Cerebellar nuclear complex (tissue), 1 donor: ENCODE measurements at places on chromosomes 1 and 21.

GRCh38 chr1:246591504-246591903 lies 25.2 kb downstream of the CNST start:
- no peak for DNase-seq

GRCh38 chr1:187477535-187477934 lies 648.8 kb downstream of the PLA2G4A start:
- DNase-seq: no peak

- DNase-seq: no peak
Measured at GRCh38 chr1:162117039-162117774, 47.7 kb downstream of the NOS1AP start.

DNA sequence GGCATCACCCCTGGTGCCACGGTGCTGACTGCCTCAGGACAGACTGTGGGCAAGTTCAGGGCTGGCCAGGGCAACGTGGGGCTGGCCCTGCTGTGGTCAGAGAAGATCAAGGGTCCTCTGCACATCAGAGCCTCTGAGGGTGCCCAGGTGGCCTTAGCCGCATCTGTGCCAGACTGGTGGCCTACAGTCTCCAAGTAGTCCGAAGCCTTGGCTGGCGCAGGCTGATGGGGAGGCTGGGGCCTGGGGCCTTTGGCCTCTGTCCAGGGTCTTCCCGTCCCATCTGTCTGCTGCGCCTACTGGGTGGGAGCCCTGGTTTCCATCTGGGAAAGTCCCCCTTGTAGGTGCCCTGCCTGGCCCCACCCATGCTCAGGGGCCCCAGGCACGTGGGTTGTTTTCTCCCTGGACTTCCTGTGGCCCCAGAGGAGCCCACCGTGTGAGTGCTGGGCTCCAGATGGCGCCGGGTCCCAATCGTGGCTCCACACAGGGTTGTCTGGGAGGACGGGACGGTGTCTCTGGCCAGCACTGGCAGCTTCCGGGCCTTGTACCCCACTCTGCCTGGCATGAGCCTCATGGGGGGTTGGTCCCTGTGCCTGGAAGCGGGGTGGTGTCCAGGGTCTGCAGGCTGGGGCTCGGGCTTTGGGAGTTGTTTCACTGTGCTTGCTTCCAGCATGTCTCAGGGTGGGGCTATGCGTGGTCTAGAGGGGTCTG lies 9.9 kb downstream of the IBA57 start:
- no peak for DNase-seq

DNA sequence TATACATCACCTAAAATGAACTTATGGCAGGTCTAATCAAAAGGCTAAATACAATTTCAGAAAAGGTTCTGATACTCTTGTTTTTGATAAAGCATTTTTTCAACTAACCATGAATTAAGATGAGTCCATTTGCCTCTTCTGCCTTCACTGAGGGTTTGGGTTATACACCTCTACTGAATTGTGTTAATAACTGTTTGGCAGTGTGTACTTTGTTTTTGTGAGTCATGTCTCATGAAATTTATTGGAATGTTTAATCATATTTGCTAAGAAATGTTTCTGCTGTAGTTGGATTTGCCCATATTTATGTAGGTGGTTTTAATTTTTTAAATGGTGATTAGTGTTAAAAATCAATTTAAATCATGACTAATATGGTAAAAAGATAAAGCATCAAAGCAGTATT lies 190.5 kb downstream of the HS2ST1 start:
- no peak for DNase-seq

DNA sequence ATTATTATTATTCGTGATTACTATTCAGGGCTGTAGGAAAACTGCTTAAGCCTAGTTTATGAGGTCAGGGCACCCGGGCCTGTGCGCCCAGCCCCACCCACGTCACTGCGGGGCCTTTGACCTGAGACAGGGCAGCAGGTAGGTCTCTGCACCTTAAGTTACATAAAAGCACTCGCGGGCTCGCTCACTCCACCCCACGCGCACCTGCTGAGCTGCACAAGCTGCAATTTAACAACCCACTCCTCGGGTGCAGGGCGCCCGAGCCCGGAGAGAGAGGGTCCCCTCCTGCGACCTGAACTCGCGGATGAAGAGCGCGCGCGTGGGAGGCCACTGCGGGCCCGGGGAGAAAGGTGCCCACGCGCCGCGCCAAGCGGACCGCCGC lies 477 bp downstream of the ICMT start:
- DNase-seq: no peak

- no peak for DNase-seq
Measured at GRCh38 chr21:37188825-37189224, 78.3 kb downstream of the VPS26C start.

GRCh38 chr1:85296980-85297379 lies 20.5 kb upstream of the BCL10 start:
- no peak for DNase-seq

- no peak for DNase-seq
Measured at GRCh38 chr1:33624991-33625870, 152.8 kb downstream of the ZSCAN20 start.

GRCh38 chr1:113930499-113931161 lies 1.5 kb downstream of the HIPK1 start:
- DNase-seq: no peak

- no peak for DNase-seq
Measured at GRCh38 chr1:115832651-115833050, 8.3 kb downstream of the NHLH2 start.

GRCh38 chr1:56434025-56434424 lies 145.3 kb downstream of the PLPP3 start:
- no peak for DNase-seq

GRCh38 chr1:98053471-98054366 lies 132.9 kb upstream of the DPYD start:
- DNase-seq: no peak

- no peak for DNase-seq
Measured at GRCh38 chr1:158689110-158689509, 2.6 kb upstream of the SPTA1 start.

GRCh38 chr1:205948039-205948438 lies 4.8 kb upstream of the SLC26A9 start:
- no peak for DNase-seq

GRCh38 chr21:45127937-45128336 lies 53.6 kb downstream of the ADARB1 start:
- no peak for DNase-seq

DNA sequence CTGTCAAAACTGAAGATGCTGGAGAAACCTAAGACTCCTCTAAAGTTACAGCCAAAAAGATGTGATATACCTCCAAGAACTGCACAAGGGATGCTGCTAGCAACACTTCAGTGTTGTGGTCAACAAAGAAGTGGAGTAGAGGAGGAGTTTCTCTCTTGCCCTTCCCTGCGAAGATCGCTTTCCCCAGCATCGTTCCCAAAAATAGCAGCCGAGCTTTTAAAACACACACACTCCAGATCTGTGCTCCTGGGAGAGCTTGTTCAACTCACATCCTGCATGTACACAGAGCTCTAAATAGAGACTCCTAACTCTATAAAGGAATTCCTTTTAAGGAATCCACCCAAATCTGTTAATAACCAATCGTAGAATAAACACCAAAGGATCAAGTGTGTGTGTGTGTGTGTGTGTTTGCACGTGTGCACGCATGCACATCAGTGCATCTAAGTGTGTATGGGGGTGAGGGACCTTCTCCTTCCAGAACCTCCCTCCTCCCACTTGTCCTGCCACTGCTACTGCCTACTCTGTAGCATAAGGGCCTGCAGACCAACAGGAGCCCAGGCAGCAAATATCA lies 58.5 kb downstream of the PSMG1 start:
- no peak for DNase-seq

- no peak for DNase-seq
Measured at GRCh38 chr1:11447903-11448302, 31.1 kb upstream of the DISP3 start.

DNA sequence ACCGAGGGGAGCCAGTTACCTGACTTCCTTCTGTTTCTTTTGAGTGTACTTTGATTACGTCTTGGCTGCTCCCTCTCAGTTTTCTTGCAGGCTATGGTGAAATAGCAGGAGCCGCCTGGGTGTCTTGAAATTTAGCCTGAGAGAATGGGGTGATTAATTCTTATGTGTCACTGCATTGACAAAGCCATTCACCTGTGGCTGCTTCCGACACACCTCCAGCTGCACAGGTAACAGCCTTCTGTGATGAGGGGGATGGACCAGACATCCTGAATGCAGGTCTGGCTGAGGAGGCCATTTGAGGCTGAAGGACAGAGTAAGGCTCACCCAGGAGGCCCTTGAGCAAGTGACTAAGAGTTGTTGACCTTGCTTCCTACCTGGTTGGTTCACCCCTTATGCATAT lies 16.5 kb downstream of the CACNA1E start:
- no peak for DNase-seq

GRCh38 chr1:77542813-77543420 lies 139.5 kb downstream of the ZZZ3 start:
- no peak for DNase-seq

GRCh38 chr21:24658926-24659325 lies 948.4 kb downstream of the MRPL39 start:
- DNase-seq: no peak

DNA sequence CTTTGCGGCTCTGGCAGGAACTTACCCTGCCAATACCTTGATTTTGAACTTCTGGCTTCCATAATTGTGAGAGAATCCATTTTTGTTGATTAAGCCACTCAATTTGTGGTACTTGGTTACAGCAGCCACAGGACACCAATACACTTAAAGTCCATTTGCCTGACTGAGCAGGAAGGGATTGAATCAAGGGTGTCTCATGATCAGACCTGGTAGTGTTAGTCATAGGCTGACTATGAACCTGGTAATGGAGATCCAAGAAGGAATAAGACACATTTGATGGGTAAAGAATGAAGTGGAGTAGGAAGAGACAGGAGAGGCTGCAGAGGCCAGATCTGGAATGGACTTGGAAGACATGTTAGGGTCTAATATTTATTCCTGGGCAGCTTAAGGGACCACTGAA lies 31.2 kb upstream of the MAP1LC3C start:
- DNase-seq: no peak

DNA sequence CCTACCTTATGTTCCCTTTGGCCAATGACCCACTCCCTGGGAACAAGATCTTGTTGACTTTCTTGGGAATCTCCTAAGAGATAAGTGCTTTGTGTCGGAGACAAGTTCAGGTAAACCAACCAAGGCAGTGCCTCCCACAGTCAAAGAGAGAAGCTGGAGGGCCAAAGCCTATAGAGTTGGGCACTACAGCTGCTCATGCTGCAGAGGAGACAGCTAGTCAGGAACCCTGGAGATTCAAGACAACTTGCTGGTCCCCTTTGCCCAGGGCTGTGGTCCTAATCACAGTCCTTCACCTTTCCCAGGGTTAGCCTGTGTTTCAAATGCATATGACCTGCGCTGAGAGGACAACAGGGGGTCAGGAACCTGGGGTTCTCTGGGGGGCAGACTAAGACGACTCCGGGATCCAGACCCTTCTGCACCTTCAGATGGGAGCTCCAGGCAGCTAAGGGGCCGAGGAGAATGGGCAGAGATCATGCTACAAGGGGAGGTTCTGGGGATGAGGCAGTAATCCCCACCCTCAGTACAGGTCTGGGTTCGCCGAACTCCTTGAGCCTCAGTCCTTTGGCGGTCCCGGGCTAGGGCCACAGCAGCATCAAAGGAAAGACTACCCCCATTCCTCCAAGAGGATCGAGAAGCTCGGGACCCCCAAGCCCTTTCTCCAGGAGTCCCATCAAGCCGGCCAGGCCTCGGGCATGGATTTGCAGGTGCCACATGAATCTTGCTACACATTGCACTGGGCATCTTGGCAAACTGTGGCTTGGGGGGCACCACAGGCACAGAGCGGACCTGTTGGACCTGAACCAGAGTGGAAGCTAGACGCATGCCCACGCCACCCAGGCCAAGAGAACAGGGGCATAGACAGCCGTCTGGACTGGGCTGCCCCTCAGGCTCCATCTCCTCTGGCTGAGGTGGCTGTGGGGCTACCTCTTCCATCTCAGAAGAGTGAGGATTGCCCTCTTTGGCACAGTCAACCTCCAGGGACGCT lies 2.0 kb upstream of the USF1 start:
- DNase-seq: no peak

GRCh38 chr1:41739061-41739955 lies 179.4 kb downstream of the HIVEP3 start:
- no peak for DNase-seq

- DNase-seq: no peak
Measured at GRCh38 chr1:7247791-7248548, 462.7 kb downstream of the CAMTA1 start.

DNA sequence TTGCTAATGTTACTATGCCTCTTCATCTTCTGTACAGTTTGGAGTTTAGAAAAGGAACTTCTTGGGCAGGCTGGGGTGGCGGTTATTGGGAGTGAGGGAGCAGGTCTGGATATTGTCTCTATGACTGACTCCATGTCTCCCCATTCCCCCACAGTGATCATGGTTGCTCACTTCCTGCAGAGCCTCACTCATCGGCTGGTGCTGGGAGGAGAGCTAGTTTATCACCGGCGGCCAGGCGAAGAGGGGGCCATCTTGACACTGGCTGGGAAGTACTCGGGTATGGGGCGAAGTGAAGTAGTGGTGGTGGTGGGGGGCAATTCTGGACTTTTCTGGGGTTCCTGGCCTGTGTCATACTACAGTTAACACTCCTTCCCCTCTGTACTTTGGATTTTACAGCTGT lies 2.2 kb downstream of the TOMM40L start:
- no peak for DNase-seq

DNA sequence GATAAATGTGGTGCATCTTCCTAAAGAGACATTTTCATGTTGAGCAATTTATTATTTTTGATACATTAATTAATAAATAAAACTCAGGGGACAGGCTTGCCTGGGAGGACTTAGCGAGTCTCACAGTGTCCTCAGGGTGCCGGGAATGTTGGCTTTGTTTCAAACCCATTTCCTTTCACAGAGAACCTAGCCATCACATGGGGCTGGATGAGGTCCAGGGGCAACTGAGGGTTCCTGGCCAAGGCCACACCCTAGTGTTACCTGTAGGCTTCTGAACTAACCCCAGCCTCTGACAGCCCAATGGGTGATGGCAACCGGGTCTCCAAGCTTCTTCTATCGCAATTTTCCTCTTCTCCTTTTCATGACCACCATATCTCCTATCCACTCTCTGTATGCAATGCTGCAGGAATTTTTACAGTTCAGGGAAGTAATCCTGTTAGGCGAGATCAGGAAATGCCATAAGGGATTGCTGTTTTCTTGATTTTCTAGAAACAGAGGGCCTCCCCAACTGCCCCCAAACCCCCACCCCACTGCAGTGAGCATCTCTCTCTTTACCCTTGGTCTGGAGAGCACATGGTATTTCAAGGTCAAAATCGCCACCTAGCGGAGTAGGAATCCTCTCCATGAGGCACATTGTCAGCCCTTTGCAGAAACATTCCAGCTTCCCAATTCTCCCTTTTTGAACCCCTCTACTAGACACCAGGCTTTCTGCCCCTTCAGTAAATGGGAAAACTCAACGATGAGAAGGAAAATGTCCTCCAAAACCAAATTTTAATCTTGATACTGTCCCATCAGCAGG lies 22.1 kb upstream of the SMYD3 start:
- no peak for DNase-seq

DNA sequence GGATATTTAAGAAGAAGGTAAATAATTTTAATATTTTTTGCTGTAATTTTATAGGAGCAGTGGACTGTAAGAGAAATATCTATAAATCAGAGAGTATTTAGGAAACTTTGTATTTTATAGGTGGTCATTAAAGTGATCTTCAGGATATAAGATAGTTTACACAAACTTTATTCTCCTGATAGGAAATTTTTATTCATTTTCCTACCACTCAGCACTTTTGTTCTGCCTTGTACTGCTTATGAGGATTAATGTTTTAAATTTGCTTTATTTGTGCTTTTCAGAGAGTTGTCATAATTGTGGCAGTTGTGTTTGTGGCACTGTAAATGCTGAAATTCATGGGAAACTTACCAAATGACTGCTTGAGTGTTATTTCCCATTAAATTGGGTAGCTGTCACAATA lies 29.7 kb downstream of the UHMK1 start:
- DNase-seq: no peak
